AG09309 (cell line): ENCODE measurements at places on chromosomes 16 and 17.

- no peak for DNase-seq
Measured at GRCh38 chr17:80708480-80708879, 163.8 kb downstream of the RPTOR start.

DNA sequence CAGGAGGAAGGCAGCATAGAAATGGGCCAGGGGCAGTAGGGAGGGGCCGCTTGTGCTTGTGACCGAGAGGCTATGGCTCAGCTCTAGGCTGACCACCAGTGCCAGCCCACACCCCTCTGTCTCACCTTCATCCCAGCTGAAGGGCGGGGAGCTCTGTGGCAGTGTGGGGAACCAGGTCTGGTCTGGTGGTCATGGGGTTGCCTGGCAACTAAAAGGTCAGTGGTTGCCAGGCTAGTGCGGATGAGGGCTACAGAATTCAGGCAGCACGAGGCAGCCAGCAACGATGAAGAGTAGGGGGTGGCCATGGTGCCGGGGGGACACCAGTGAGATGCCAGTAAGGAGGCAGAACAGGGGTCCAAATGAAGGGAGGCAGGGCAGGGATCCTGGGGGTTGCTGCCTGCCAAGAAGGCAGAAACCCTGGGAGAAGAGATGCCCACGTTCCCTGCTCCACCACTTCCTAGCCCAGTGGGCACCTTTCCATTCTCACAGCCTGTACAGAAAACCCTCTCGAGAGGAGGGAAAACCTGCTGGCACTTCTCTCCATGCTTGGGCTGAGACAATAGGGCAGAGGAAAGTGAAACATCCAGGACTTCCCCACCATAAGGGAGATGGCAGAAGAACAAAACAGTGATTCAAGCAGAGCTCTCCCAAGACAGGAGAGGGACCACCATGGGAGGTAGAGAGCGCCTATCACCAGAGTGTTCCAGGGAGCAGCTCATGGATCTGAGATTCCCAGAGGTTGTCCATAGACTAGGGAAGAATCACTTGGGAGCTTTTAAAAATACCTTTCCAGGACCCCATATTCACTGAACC lies 39.7 kb downstream of the SRCIN1 start:
- no peak for DNase-seq

- DNase-seq, result no peak
Measured at GRCh38 chr16:27427538-27427937, 25.6 kb downstream of the IL21R start.

- DNase-seq, result no peak
Measured at GRCh38 chr16:20696618-20697017, 862 bp downstream of the ACSM1 start.

GRCh38 chr16:23141500-23141899 lies 7.8 kb downstream of the USP31 start:
- no peak for DNase-seq

DNA sequence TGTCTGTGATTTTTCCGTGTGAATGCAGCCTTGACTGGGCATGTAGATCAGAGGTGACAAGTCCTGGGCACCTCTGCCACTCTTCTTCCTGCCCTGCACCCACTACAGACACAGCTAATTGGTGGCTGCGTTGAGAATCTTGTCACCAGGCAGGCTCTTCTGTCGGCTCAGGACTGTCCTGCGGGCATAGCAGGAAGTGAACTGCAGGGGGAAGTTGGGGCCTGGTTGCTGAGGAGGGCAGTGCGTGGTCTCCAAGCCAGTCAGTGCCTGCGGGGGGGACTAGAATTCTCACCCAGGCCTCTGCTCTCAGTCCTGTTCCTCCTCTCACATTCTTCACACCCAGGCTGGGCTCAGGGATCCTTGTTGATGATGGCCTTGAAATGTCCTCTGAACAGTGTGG lies 50.5 kb downstream of the JPH3 start:
- no peak for DNase-seq

- DNase-seq, result no peak
Measured at GRCh38 chr16:16139061-16139460, 84.2 kb downstream of the ABCC6 start.

DNA sequence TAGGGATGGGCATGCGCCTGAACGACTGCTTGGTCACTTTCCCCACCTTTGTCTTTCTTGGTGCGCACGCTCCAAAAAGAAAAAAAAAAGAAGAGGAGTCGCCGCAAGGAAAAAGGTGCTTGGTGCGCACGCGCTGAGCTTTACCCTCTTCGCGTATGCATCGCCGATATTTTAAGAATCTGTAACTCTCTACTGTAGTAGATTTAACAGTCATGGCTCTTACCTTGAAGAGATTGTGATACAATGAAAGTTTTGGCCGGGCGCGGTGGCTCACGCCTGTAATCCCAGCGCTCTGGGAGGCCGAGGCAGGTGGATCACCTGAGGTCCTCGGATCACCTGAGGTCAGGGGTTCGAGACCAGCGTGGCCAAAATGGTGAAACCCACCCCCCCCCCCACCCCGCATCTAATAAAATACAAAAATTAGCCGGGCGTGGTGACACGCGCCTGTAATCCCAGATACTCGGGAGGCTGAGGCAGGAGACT lies 609 bp upstream of the FXR2 start:
- no peak for DNase-seq

DNA sequence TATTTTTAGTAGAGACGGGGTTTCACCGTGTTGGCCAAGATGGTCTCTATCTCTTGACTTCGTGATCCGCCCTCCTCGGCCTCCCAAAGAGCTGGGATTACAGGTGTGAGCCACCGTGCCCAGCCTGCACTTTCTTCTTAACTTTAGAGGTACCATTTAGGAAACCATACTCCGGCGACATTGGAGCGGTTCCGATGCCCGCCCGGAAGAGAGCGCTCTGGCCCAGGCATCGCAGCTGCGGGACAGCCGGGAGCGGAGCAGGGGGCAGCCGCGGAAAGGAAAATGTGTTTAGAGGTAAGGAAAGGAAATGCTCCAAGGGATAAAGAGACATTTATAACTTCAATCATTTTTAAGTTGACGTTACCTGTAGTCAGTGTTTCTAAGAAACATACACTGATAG lies 6.0 kb upstream of the HS3ST3B1 start:
- DNase-seq, result no peak

- DNase-seq, result no peak
Measured at GRCh38 chr16:56771558-56772279, 41.8 kb downstream of the NUP93 start.

- no peak for DNase-seq
Measured at GRCh38 chr17:12665263-12666210, at the start of gene MYOCD. MYOCD (plus strand) TSS chr17:12665890; CDS start chr17:12666189, 299 bp downstream.

GRCh38 chr17:18033442-18034099 lies 5.4 kb downstream of the ATPAF2 start:
- peak; percentile 70 for DNase-seq

DNA sequence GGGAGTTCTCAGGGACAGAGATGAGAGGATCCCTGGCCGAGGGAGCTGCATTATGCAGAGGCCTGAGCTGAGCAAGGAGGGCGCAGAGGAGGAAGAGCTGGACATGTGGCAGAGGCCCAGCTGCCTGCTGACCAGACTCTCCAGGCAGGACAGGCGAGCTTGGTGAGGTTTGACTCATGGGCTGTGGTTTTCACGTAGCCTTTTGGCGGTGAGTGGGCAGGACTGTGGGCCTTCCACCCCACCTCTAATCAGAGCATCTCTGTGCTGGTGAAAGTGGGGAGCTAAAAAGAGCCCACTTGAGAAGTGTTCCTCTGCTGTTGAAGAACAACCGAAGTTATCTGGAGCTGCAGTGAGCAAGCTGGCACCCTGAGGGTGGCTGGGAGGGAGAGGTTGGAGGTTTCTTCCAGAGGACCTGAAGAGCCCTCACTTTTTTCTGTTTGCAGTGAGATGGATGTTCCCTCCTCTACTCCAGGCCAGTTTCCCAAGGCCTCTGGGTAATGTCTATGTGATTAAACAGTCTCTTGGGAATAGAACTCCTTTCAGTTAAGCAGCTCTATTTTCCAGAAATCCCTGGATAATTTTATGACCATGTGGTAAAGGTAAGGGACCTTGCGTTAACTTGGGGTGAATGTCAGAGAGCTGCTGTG lies 11.9 kb downstream of the EPN2 start:
- peak; percentile 69 for DNase-seq

- no peak for DNase-seq
Measured at GRCh38 chr16:88948781-88949490, 28.1 kb downstream of the CBFA2T3 start.

- DNase-seq, result no peak
Measured at GRCh38 chr16:12411516-12411915, 392.2 kb downstream of the CPPED1 start.

GRCh38 chr17:79992649-79993389 lies 42.9 kb downstream of the TBC1D16 start:
- no peak for DNase-seq

- no peak for DNase-seq
Measured at GRCh38 chr17:7004398-7005253, 7.8 kb upstream of the RNASEK start.

GRCh38 chr16:88064889-88065746 lies 113.9 kb downstream of the BANP start:
- DNase-seq, result no peak

DNA sequence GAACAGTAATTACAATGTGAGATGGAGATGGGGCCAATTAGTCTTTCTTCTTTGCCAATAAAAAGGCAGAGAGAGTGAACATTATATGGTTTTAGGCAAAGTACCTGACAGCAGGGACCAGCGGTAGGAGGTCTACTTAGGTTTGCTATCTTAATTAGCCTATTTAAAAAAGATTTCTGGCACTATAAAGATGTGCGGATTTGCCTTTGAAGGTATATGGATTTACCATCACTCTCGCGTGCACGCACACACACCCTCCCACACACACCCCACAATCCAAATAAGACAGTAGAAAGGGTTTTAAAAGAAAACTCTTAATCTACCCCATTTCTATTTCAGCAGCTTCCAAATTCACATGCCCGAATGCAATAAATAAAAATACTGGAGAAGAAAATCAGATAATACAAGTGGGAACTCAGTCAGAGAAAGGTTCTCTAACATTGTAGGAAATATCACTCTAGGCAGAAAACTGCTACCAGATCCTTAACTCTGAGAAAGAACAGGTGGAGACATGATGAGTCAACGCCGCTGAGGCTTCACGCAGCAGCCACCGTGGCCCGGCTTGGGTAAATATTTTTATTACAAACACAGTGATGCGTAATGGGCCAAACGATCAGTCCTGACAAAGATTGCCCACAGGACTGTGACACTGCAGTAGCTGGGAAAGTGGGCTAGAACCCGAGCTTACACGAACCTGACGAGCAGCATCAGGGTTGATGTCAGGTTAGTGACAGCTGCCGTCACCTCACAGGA lies 66.6 kb upstream of the AXIN2 start:
- DNase-seq, result peak; percentile 29

DNA sequence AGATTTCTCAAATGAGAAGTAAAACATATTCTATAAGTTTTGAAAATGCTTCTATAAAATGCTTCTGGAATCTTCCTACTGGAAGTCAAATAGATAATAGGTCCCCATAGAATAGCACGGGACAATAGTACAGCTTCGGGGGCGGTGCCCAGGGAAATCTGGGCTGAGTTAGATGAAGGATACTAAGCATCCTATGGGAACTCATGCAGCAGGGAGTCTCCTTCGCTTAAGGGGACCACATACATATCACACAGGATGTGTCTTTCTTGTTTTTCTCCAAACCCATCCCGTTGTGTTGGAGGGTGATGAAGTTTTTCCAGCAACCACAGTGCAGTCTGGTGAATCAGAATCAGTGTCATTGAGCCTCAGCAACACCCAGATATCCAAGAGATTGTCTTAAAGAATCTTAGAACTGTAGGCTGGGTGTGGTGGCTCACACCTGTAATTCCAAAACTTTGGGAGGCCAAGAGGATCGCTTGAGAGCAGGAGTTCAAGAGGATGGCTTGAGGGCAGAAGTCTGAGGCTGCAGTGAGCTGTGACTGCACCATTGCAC lies 84.2 kb downstream of the PITPNC1 start:
- no peak for DNase-seq

DNA sequence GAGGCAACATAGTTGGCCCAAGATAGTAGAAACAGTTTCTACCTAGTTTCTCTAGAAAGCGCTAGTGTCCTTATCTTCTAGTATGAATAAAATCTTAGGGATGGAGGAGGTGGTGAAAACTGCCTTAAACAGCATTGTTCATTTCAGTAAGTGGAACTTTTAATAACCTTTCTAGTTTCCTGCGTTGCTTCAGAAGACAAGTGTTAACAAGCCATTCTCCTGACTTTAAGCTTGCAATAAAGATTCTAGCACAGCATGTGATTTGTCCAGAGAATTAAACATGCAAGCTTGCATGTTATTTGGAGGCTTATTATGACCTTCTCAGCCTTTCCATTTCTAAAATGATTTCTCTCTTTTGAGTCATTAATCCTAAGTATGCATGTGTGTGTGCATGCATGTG lies 72.3 kb downstream of the TANGO6 start:
- DNase-seq, result no peak

GRCh38 chr17:5980941-5981340 lies 89.2 kb upstream of the WSCD1 start:
- DNase-seq, result no peak

- DNase-seq, result no peak
Measured at GRCh38 chr16:15961571-15962090, 12.2 kb downstream of the ABCC1 start.

GRCh38 chr16:22948603-22949368 lies 134.8 kb downstream of the HS3ST2 start:
- DNase-seq, result no peak

DNA sequence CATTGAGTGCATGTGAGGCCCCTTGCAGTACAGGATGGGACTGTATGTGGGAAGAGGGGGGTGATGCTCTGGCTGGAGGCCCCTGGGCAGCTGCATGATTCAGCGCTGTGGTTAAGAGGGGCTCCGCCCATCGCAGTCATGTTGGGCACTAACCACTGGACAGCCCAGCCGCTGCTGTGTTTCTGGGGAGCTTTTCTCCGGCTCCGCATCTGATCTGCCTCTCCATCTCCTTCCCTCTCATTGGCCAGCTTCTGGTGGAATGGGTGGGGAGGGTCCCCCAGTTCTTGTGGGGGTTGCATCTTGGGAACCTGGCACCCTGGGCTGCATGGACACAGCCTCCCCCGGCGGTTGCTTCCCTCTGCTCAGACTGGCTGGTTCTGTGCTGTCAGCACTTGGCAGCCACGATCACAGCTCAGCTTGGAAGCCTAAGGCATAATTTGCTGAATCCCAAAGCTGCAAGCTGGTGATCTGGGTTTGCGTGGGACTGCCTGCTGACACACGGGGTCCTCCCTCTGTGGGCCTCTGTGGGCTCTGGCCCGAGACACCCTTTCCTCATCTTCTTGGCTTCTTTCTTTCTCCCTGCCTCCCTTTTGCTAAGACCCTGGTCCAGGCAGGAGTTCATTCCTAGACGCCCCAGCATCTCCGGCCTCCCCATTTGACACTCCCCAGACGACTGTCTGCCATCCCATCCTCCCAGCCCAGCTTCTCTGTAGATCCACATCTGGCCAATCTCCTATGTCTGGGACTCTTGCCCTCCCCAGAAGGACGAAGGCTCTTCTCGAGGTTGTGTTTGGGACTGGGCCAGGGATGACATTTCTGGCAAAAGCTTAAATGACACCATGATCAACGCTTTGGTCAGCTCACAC lies 168.3 kb downstream of the SEC14L1 start:
- DNase-seq, result no peak

- no peak for DNase-seq
Measured at GRCh38 chr17:44307387-44308186, 814 bp upstream of the RUNDC3A start.

GRCh38 chr17:48180842-48181629 lies 73.5 kb downstream of the SNX11 start:
- no peak for DNase-seq

- DNase-seq, result no peak
Measured at GRCh38 chr17:74770498-74771318, 5.4 kb downstream of the NAT9 start.
